ENCODE measurements at places on chromosomes 7 and 10.

DNA sequence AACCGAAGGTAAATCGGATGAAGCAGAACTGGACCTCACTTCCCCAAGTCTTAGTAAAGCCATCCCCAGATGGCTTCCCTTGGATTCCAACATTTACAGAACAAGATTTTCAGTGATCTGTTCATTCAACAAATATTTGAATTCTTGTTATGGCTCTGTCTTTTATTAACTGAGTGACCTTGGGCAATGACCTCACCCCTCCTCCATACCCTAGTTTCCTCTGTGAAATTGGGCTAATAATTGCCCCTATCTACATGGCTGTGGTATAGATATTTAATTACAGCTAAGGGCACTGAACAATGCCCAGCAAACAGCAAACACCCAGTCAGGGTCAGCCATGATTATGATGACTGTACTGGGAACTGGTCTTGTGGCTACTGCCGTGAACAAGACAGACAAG is 19.1 kb downstream of the TECTB start:
- no peak for DNase-seq

DNA sequence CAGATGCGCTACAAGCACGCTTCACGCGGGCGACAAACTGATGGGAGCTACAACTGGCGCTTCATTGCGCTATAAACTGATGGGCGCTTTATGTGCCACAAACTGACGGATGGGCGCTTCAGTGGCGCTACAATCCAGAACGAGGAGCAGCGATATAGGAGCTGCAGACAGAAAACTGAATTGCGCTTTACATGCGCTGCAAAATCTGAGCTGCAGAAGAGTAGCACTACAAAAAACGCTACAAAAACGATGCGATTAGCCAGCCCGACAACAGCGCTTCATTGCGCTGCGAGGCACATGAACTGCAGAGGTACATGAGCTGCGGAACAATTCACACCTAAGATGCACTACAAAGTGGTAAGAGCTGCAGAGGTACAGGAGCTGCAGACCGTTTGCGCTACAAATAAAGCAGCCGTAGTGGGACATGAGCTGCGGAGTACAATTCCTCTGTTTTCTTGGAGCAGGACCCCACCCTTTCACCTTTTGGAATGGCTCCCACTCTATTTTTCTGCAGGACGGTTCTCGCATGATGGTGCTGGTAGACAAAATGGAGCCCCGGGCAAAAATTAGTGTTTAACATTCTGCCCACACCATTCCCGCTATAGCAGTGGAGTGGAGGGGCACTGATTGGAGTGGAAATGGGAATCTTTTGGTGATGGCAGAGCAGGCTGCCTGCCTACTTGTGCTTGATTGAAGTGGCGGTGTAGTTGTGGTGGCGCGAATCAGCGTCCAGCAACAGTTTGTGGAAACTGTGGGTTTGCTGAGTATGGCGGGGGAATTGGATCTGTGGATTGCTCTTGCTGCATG is 1.2 kb upstream of the SGCE start:
- no peak for DNase-seq

DNA sequence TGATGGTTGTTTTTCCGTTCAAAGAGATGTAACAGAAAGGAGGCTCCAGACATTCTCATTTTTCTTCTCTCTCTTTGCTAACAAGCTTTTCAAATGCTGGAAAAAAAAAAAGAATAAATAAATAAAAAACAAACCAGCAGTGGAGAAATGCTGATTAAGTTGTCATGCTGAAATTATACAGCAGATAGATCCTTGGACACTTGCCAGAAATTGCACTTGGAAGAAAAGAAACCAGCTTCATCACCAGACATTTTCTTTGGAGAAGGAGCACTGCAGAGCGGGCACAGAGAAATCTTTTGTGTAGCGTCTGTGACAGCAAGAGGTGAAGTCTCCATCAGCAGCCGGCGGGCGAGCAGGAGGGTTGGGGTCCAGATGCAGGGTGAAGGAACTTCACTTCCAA is 55.8 kb downstream of the CLRN3 start:
- no peak for DNase-seq

DNA sequence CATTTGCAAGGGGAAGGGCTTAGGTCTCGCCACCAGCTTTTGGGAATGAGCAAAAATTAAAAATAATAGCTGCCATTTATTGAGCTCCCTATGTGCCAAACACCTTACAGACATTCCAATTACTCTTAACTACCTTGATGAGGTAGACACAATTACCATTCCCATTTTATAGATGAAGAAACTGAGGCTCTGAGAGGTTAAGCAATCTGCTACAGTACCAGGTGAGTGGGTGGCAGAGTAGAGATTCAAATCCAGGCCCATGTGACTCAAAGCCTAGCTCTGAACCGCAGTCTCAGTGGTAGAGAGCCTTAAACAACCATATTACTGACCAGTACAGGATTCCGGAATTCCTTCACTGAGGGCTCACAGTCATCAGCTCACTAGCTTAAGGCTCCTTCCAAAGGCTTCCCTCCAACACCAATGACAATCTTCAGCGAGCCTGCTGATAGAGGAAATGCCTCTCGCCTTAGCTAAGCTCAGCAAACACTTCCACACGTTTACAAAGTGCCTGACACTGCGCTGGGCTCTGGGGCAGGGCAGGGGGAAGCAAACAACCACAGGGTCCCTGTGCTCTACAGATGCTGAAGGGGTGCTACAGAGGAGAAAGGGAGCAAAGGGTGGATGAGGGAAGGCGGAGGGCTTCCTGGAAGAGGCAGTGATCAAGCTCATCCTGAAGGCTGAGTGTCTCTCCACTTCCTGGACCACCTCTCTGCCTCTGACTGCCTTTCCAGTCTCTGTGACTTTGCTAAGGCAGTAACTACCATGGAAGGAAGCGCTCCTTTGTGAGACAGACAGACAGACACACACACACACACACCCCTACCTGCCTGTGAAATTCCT is 7.4 kb downstream of the LRRC20 start:
- no peak for DNase-seq

DNA sequence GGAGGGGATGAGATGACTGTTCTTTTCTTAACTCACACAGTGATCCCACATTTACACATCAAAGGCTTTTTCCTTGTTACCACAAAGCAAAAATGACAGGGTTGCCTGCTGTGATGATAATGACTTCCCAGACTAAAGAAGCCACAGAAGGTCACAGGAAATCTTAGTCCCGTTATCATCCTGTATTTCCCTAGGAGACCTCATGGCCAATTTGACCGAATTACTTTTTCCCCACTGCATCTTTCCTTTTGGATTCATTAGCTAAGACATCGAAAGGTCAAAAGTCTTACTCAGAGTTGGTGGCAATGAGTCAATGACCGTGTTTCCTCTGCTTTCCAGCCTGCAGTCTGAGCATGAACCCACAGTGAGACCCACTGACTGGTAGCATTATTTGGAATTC is 130.1 kb upstream of the INHBA start:
- no peak for DNase-seq

DNA sequence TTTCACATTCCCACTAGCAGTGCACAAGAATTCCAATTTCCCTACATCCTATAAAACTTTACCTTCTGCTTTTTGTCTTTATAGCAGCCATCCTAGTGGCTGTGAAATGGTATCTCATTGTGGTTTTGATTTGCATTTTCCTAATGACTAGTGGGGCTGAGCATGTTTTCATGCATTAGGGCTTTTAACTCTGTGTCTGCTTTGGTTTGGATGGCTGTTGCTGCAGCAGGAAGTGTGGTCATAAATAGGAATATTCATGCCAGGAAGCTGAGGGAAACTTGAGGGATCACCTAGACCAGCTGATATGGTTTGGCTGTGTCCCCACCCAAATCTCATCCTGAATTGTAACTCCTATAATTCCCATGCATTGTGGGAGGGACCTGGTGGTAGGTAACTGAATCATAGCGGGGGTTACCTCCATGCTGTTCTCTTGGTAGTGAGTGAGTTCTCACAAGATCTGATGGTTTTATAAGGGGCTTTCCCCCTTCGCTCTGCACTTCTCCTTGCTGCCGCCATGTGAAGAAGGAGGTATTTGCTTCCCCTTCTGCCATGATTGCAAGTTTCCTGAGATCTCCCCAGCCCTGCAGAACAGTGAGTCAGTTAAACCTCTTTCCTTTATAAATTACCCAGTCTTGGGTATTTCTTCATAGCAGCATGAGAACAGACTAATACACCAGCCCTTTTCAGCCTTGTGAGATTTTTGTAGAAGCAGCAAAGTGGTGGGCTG is 181.8 kb upstream of the PITRM1 start:
- no peak for DNase-seq

GRCh38 chr10:17062009-17062408 is 67.6 kb downstream of the CUBN start:
- DNase-seq, result no peak

GRCh38 chr10:117936566-117936965 is 110.2 kb downstream of the RAB11FIP2 start:
- no peak for DNase-seq

- DNase-seq, result no peak
Measured at GRCh38 chr7:6170571-6171531, 101.6 kb downstream of the CYTH3 start.

DNA sequence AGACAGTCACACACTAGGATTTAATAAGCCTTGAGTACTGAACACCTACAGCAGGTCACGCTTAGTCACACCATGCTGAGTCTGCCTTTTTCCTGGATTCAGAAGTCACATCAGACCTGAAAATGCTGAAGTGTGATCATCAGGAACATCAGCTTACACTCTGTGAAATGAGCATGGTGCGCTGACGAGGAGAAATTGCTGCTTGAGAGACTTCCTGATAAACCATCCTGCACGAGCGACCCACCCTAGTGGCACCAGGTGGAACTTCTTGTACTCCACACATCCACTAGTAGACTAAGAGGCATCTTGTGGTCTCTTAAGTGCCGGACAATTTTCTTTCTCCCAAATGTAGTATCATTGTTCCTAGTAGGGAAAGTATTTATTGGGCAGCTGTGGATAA is 51.8 kb upstream of the MRLN start:
- DNase-seq, result no peak

DNA sequence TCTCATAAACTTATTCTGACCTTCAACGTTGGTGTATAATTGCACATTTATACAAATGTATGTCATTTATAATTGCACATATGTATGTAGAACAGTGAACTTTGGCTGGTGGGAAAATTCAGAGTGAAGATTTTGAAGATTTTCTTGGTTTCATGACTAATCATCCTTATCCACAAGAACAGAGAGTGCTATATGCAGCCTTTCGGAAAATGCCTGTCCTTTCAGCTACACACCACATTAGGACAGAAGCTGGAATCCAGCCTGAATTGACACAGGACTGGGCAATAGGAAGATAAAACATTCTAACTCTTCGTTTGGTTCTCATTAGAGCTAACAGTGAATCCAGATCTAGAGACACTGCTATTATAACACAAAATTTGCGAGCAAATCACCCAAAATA is 166.2 kb downstream of the PDE1C start:
- DNase-seq, result no peak

DNA sequence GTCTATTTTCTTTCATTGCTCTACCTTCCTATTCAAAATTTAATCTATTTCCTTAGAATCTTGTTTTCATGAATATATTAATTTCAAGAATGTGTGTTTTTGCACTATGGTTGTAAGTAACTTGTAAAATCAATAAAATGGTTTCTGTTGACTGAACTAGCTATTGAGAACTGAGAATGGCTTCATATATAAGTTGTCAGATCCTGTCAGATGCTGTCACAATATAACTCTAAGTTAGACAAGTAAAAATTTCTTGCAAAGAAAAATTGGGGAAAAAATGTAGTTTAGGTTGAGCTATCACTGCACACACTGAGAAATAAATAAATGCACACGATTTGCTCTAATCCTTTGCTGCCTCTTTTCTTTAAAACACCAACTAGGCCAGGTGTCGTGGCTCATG is 89.8 kb downstream of the RAB11FIP2 start:
- no peak for DNase-seq

- no peak for DNase-seq
Measured at GRCh38 chr10:86961481-86962091, 3.2 kb downstream of the SNCG start.

DNA sequence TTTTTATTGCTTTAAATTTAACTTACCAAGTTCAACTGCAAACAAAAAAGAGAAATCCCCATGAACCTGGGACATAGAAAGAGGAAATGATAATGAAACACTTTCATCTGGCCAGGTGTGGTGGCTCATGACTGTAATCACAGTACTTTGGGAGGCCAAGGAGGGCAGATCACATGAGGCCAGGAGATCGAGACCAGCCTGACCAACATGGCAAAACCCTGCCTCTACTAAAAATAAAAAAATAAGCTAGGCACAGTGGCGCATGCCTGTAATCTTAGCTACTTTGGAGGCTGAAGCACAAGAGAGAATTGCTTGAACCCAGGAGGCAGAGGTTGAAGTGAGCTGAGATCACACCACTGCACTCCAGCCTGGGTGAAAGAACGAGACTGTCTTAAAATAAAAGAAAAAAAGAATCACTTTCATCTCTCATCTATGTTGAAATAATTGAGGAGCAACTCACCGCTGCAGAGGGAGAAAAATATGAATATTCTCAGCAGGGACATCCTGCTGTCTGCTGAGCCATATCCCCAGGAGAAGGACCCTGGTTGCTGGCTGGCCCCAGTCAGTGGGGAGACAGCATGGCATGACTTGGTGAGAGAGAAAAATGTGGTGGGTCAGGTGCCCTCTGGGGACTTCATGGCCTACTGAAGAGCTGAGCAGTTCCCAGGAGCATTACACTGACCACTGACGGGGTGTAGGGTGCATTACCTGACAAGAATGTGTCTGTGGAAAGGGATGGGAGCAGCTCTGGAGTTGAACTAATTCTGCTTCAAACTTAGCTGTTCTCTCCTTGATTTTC is 22.8 kb upstream of the TARP start:
- DNase-seq, result no peak

DNA sequence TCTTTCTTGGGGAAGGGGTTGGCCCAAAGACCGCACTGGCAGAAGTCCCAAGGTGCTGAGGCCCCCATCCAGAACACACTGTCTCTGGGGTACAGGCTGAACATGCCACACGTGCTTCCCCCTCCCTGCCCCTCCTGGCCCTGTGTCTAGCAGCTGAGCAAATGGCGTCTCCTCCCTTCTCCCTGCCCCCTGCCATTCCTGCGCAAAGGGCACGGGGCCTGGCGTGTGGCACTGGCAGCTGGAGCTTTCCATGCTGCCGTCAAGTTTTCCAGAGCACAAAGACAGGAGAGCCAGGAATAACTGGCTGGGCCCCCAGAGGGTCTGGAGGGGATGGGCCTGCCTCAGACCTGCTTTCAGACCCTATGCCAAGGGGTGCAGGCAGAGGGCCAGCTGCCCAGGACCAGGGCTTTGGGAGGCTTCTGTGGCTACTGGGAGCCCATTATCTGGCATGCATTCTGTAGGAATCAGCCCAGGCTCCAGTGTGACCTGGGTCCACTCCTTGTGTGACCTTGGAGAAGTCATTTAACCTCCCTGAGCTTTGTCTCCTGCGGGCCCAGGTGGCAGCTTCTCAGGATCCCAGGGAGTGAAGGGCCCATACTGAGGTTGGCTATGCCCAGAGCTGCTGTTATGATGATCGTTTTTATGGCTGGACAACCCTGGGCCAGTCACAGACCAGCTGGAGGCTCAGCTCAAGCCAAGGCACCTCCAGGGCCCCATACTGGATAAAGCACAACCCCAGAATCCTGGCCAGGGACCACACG is 710 bp upstream of the LDB3 start:
- DNase-seq, result no peak

DNA sequence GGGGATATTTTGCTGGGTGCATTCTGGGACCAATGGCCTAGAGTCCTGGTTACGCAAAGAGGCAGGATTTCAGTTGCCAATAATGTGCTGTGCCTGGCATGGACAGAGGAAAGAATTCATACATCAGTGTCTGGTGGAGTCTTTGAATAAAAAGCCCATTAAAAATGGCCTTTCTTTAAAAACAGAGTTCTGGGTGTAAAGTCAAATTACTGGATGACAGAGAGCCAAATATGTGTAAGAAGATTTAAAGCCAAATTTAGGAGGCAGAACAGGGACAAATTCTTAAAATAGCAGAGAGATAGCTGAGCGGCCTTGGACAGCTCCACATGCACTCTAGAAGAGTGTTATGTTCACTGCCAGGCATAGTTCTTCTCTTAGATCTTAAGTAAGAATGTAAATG is 60.8 kb upstream of the MEOX2 start:
- no peak for DNase-seq
